ENCODE measurements at places on chromosomes 1 and 21.

GRCh38 chr1:77279929-77280328 is 1.9 kb upstream of the AK5 start:
- DNase-seq, result no peak

GRCh38 chr1:107195476-107195875 is 54.6 kb downstream of the NTNG1 start:
- DNase-seq, result no peak

DNA sequence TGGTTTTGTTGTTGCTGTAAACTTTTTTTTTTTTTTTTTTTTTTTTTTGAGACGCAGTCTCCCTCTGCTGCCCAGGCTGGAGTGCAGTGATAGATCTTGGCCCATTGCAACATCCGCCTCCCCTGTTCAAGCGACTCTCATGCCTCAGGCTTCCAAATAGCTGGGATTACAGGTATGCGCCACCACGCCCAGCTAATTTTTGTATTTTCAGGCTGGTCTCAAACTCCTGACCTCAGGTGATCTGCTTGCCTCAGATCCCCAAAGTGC is 78.9 kb upstream of the SLC45A1 start:
- DNase-seq, result no peak

- DNase-seq, result no peak
Measured at GRCh38 chr1:29504709-29505410, 268.5 kb downstream of the PTPRU start.

DNA sequence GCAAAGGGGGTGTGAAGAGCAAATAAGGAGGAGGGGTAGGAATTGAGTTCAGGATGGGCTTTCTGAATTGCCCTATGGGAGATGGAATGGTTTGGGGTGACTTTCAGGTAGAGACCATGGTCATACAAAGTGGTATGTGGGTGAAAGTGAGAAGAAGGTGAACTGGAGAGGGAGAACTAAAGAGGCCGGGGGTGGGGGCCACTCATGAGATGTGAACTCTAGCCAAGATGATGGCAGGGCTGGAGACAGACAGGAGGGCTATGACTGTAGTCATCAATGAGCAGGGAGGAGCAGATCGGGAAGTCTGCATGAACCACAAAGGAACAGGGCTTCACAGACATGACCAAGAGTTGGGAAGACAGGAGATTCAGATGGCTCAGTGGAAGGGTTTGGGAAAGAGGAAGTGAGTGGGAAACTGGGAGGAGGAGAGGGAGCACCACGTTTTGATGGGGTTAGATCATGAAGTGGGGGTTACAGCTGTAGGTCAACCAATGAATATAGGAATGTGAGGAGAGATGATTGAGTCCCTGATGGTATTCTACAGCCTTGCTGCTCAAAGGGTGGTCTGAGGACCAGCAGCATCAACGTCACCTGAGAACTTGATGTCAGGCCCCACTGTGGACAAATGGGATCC is 20.7 kb upstream of the LRRC8D start:
- DNase-seq, result no peak

GRCh38 chr1:231419738-231420298 is 2.3 kb downstream of the EGLN1 start:
- no peak for DNase-seq

DNA sequence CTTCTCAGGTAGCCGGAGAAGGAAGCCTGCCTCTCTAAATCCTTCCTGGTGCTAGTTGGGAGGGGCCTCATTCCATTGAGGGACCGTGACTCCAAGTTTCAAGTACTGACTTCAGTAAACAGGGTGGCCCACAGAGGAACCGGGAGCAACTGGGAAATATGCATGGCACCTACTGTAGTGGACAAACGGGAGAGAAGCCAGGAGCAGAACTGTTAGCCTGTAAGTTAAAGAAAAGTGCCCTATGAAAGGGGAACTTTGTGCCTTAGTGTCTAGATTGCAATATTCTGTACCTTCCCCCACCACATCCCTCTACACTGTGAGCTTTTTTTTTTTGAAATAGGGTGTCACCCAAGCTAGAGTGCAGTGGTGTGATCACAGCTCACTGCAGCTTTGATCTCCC is 33.2 kb upstream of the KANK4 start:
- no peak for DNase-seq

GRCh38 chr1:145740269-145740668 is 21.0 kb downstream of the CD160 start:
- no peak for DNase-seq

DNA sequence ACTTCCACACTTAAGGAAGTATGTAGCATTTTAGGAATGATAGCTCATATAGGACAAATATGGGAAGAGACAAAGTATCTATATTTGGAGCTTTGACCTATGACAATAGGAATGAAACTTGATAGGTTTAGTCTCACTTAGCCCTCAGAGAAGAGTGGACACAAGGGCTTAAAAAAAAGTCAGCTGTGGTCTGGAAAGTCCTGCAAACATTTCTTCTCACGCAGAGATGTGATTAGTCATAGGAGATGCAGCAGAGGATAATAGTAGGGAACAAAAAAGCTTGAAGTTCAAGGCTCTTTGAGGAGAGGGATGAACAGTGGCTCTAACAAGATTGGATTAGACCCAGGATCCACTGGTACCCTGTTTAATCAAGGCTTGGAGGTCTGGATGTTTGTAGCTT is 14.8 kb upstream of the RNF220 start:
- no peak for DNase-seq

DNA sequence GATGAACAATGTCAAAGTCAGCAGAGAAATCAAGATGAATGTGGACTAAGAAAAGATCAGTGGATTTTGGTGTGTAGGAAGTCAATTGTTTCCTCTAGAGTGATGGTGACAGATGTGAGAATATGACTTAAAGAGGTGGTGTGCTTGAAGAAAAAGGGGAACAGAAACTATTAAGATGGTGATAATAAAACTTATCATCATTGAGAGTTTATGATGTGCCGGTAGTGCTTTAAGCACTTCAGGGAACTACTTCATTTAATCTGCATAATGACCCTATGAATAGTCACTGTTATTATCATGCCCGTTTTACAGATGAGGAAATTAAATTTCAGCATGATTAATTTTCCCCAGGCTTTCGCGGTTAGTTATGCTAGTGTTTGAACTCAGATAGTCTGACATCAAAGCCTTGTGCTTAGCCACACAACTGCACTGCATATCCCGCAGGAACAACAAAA is 246.9 kb upstream of the LRRC7 start:
- no peak for DNase-seq

DNA sequence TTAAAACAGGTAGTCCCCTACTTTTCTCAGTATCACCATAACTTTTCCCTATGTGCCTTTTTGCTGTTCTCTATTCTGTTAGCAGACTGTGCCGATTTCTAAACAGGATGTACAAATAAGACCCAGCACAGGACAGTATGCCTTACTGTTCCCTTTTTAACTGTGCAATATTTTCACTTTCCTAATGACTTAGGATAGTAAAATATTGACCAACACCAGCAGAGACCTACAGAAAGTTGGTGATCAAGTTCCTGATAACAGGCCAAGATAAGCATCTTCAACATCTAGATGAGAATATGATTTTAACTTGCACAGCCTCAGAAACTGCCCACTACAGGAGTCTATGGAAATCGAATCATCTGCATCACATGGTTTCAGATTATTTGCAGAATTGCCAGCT is 42.0 kb downstream of the ADSS2 start:
- no peak for DNase-seq

- DNase-seq, result no peak
Measured at GRCh38 chr1:229889031-229889517, 178.0 kb upstream of the GALNT2 start.

GRCh38 chr1:119981986-119982815 is 85.9 kb upstream of the ADAM30 start:
- no peak for DNase-seq

GRCh38 chr21:29843804-29844203 is 96.0 kb downstream of the GRIK1 start:
- DNase-seq, result no peak

GRCh38 chr1:234823191-234824176 is 213.5 kb upstream of the IRF2BP2 start:
- no peak for DNase-seq

DNA sequence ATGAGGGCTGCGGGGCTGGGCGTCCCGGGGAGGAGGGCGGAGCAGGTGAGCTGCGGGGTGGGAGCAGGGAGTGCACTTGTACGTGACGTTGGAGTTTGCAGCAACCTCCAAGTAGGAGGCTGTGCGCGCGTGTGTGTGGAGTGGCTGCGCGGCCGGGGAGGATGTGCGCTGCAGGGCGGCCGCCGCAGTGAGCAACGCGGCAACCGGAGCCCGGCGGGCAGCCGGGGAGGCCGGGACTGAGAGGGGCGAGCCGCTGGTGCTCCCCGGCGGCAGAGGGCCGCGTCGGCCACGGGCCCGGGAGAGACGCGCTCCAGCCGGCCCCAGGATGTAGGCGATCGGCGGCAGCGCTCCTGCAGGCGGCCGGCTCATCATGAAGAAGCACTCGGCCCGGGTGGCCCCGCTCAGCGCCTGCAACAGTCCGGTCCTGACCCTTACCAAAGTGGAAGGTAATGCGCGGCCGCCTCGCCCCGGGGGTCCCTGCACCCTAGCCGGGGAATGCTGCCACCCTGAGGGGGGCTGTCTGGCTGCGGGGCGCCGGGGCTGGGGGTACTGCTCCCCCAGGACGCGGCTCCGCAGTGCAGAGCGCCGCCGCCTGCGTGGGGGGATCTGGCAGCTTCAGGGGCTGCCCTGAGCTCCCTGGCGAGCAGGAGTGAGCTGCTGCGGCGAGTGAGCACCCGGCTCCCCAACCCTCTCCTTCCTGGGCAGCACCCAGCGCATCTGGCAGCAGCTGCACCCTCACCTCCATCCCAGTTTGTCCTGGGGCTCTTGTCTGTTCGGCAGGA is 158.9 kb upstream of the COA6 start:
- no peak for DNase-seq

DNA sequence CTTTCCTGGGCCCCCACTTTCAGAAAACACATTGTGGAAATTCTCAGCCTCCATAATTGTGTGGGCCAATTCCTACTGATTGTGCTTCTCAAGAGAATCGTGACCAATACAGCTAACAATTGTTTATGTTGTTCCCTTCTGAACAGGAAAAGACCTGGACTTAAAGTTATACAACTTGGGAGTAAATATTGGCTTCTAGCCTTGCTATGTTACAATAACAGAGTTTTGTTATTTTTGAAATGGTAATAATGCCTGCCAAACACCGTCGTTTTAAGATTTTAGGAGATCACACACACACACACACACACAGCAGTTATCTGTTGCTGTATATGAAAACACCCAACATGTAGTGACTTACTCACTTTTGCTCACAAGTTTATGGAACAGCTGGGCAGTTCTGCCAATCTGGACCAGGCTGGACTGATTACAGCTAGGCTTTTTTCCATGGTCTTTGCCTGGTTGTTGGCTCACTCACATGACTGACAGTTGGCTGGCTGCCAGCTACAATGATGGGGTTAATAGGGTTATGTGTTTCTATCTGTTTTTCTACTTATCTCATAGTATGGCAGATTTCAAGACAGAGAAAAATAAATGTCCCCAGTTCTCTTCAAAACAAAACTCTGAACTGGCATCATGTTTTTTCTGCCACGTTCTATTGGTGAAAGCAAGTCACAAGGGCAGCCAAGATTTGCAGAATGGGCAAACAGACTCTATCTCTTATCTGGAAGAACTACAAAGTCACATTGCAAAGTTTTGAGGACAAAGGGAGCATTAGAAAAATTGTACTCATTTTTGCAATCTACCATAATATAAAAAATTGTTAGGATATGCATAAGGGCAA is 447.5 kb downstream of the NEGR1 start:
- no peak for DNase-seq

DNA sequence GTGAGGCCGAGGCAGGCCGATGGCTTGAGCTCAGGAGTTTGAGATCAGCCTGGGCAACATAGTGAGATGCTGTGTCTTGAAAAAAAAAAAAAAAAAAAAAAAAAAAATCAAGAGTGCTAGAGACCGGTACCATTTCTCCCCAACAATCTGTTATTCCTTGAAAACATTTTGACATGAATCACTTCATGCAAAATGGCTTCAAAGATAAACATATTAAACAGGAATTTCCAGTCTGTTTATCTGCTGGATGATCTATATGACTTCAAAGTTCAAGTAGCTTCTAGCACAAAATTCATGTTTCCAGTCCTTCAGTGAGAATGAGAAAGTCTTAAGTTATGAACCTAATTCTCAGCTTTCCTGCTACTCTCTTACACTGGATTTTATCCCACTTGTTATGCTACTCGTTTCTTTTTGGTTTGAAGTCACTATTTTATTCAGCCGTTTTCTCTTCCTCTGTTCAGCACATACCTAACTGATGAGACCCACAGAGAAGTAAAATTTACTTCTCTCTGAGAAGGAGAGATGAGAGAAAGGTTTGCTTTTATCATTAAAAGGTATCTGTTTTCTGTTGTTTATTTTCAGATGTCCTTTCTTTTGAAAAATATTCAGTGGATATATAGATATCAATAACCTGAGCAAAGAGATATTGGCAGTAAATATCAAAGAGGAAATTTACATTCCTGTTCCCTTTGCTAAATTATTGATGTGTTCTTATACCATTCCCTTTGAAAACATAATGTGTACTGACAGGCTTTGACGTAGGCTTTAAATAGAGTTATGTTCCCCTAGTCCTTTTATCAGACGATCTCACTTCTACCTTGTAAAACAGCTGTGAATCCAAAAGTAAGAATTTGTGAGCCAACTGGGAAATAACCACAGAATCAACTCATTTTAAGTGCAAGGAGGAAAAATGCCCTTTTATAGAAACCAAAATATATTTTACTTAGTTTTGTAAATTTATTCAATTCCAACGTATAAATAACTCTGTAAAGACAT is 38.2 kb downstream of the CD46 start:
- no peak for DNase-seq

DNA sequence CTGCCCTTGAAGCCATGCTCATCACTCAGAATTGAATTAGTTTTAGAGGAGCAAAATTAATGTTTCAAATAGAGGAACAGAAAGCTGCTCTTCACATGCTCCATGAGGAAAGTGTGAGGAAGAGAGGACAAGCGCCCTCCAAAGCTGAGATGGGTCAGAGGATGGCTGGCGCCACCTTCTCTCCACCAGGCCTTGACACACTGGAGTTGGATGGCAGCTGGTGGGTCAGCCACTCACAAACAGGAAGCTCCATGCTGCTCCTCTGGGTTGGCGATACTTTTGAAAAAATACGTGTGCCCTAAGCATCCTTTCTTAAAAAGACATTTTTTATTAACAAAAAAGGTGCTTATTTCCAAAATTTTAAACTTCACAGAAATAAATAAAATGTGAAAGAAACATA is 3.1 kb upstream of the CD2 start:
- no peak for DNase-seq
